Amniotic epithelial cell (primary cell): ENCODE measurements at places on chromosomes 3 and 15.

- no peak for DNase-seq
Measured at GRCh38 chr15:98537516-98538060, 110.8 kb upstream of the IGF1R start.

GRCh38 chr15:82106679-82107078, 60.9 kb upstream of the MEX3B start:
- DNase-seq, result no peak

- DNase-seq, result no peak
Measured at GRCh38 chr3:49673121-49673714, 933 bp upstream of the APEH start.

- DNase-seq, result no peak
Measured at GRCh38 chr3:80564391-80564790, 796.6 kb upstream of the ROBO1 start.

DNA sequence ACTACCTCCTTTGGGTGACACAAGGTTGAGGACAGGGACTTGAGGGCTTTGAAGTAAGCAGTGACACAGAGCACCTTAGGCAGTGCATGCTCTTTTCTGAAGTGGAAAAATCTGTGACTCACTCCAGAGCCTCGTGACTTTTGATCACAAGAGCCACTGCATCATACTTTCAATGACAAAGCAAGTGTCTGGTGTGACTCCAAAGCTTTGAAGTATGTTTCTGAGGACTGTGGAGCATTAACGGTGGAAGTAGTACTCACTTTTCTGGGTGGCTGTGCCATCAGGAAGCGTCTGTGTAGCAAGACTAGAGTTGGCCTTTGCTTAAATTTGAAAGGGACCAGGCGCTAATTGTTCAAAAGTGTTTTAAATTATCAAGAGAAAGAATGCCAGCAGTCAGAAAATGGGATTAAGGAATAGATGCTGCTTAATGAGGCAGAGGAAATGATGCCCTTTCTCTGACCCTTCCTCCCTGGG, 210.7 kb upstream of the TRIM42 start:
- no peak for DNase-seq

DNA sequence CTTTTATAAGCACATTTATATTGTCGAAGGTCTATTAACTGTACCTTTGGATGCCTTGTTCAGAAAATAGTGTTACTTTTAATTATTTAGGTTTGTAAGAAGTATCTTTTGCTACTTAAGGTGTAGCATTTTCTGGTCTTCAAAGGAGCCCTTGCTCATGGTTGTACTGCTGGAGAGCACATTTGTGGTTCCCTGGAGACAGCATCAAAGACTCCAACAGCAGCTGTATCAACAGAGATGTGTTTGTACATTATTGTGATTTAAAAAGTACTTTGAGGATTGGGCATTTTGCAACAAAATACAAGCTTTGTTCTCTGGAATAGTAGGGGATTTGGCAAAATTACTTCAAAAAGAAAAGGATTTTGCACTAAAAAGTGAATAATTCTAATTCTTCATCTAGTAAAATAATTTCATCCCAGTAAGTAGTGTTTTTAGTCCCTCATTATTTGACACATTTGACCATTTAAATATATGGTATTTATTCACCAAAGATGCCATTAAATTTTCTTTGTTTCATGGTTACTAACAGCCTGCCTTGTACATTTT, 16.5 kb downstream of the TBC1D23 start:
- DNase-seq, result no peak

- no peak for DNase-seq
Measured at GRCh38 chr3:127097072-127097405, 95.9 kb upstream of the PRR23E start.

- DNase-seq, result no peak
Measured at GRCh38 chr3:187188931-187189330, 8.4 kb upstream of the RTP1 start.

- DNase-seq, result no peak
Measured at GRCh38 chr3:72800869-72801268, 47.4 kb downstream of the SHQ1 start.

- DNase-seq, result no peak
Measured at GRCh38 chr15:69060744-69061143, 46.2 kb downstream of the NOX5 start.

DNA sequence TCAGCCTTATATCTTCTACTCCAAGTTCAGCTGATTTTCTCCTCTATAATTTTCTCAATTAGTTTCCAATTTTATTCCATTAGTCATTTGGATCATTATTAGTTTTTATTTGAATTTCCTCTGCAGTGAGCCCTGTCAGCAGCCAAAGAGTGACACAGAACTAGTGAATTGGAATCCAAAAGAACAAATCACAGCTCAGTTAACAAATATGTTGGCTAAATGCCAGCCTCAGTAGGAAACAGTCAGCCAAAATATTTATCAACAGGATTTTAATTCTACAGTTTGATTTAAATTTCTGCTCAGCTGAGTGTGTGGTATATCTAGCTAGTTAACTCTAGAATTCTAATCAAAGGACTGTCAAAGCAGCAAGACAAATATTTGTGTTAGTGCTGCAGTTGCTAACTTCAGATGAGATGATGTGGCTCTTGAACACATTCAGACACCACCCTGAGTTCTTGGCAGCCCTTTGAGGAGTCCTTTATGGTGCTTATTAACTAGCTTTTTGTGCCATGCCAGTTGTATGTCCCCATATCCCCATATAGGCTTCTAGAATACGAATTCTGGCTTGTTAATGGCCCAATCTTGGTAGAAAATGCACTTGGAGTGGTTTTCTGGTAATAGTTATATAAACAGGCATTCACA, 194.5 kb downstream of the CPNE4 start:
- no peak for DNase-seq

DNA sequence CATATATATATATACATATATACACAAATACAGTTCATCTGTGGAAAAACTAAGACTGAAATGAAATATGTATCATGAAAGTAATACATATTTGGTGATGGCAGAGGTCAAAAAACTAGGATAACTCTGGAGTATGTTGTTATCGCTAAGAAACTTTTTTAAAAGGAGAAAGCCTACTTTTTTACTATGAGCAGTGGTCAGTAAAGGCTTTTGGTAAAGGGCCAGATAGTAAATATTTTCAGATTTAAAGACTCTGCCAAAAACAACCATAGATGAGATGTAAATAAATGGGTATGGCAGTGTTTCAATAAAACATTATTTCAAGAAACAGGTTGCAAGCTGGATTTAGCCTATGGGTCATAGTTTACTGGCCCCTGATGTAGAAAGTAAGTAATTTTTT, 93.8 kb upstream of the TGFBR2 start:
- DNase-seq, result no peak

- peak; percentile 23 for DNase-seq
Measured at GRCh38 chr3:183613366-183614285, 21.8 kb upstream of the KLHL24 start.

DNA sequence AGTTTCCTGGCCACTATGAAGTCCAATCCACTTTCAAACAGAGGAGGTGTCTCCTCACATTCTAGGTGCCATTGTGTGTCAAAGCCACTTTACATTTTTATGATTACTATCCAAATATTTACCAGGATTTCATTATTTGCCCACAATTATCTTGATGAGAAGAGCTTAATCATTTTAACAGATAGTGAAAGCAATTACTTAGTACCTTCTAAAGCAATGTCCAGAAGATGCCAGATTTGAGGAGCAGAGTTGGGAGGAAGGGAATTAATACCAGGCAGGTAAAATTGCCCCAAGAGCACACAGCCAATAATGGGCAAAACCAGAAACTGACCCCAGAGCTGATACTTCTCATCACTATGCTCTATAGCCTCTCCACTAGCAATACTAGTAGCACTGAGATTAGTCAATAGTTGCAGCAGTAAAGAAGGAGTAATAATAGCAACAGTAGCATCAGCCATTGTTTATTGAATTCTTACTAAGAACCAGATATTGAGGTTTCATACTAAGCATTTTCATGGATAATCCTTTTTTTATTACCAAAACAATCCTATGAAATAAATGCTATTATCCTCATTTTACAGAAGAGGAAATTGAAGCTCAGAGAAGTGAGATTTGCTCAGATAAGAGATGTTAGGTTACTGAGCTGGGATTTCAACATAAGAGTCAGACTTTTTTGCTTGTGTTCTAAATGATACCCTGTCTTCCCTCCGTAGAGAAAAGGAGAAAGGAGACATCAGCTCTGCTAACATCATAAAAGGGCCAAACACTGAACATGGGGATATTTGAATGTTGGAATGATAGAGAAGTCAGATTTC, 509.3 kb upstream of the CFAP20DC start:
- no peak for DNase-seq

- DNase-seq, result no peak
Measured at GRCh38 chr15:59797756-59798604, 108.9 kb upstream of the BNIP2 start.

GRCh38 chr3:182465301-182466185, 327.8 kb upstream of the ATP11B start:
- no peak for DNase-seq

GRCh38 chr3:64998317-64998716, 310.5 kb upstream of the ADAMTS9 start:
- no peak for DNase-seq

GRCh38 chr3:16332904-16333426, 68.0 kb downstream of the OXNAD1 start:
- peak; percentile 24 for DNase-seq

GRCh38 chr3:56904552-56905215, 102.9 kb upstream of the ARHGEF3 start:
- DNase-seq, result no peak

DNA sequence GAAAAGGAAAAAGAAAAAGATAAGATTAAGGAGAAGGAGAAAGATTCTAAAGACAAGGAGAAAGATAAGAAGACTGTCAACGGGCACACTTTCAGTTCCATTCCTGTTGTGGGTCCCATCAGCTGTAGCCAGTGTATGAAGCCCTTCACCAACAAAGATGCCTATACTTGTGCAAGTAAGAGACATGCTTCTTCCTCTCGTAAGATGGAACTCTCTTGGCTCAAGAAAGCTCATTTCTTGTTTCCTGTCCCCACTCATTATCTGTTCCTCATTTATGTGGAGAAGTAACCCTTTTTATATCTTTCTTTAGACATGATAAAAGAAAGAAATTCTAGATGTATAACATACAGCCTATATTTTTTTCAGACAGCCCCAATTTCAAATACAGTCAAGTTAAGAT, 101.4 kb downstream of the KLHL25 start:
- DNase-seq, result no peak

GRCh38 chr3:55935241-55935640, 448.1 kb upstream of the WNT5A start:
- DNase-seq, result no peak

DNA sequence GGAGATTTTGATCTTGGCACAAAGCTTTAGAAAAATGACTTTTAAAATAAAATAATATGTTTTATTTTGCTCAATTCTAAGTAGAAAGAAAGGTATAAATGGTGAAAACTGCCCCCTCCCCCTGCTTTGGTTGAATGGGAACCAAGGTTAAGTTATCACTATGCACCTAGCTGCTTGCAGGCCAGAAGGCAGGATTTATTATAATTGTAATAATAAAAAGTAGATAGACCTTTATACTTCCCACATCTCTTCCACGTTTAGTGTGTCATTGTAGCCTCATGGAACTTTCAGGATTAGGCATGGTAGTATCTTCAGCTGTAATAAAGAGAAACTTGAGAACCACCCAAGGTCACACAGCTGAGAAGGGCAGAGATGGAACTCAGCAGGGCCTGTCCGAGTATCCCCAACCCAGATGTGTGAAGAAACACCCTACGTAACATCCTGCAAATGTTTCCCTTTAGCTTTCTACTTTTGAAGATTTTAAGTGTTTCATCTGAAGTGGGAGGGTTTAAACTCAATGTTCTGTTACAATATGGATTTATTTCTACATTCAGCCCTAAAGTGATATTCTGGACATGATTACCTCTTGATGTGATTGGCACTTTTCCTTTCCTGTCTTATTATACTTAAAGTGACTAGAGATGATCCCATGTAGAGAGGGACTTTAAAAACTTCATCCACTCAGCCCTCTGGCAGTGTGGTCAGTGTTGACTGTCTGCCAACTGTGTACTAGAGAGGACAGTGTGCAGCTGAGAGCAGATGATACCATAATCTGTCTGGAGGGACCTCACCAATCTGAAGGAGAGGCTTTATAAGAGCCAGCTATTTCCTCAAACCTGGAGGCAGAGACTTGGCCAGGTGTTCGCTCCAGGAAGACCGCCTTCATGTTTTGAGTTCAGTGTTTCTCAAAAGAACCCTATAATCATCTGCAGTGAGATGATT, 282.5 kb upstream of the TRIM42 start:
- DNase-seq, result no peak

DNA sequence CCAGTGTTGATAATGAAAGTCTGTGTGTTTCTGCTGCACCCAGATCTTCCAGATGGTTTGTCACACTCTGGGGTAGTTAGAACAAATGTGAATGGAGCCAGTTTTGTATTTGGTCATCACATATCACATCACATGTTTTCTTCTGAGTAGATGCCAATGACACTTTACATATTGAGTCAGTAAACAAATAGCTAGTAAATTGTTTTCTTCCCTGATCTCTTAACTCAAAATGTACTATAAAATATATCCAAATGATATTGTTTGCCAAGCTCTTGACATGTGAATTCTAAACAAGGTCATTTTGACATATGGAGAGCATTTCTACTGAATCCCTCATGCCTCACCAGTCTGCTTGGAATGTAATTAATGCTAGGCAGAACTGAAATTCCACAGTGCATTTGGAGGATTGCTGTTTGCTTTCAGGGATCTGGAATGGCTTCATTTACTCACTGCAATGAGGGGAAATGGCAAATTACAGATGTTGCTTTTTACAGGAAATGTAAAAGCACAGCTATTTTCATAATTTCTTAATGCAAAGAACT, 45.0 kb downstream of the PDHB start:
- DNase-seq, result peak; percentile 94

DNA sequence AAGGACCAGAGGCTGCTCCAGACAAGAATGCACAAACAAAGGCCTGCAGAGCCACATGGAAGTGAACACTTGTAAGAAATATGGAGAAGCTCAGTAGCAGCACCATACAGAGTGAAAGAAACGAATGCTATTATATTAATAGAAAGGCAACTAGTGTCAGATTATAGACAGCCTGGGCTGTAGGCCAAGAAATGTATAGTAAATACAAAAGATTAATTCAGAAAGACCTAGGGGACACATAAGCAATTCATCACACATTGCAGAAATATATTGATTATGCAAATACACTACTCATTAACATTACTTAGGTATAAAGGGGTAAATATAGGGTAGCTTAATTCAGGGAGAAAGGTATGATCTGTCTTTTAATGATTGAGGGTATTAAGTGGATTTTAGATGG, 69.5 kb upstream of the GUCA1C start:
- DNase-seq, result no peak

- DNase-seq, result no peak
Measured at GRCh38 chr3:158701420-158702065, 29.1 kb upstream of the LXN start.

GRCh38 chr15:43796566-43796965, 3.5 kb downstream of the SERINC4 start:
- DNase-seq, result no peak

- DNase-seq, result no peak
Measured at GRCh38 chr3:37709946-37710640, 151.6 kb upstream of the CTDSPL start.

GRCh38 chr3:61650276-61650675, 88.9 kb downstream of the PTPRG start:
- DNase-seq, result no peak
